ENCODE measurements at places on chromosomes 6 and 20.

DNA sequence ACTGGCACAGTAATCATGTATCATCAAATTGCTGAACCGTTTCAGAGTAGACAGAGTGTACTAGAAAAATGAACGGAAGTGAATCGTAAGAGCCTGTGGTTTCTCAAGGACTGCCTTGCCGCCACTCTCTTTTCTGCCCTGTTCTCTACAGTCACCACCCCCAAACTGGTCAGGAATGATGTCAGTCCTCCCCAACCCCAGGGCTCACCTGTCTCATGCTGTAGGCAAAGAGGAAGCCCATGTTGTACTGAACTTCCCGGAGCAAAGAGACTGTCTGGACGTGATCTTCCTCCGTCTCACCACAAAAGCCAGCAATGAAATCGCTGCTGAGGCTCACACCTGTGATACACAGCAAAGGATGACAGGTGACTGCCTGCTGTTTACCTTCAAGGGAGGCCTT lies 31.0 kb downstream of the CDK5RAP1 start:
- no peak for DNase-seq

- no peak for DNase-seq
Measured at GRCh38 chr6:86148586-86148985, 505.9 kb upstream of the SYNCRIP start.

DNA sequence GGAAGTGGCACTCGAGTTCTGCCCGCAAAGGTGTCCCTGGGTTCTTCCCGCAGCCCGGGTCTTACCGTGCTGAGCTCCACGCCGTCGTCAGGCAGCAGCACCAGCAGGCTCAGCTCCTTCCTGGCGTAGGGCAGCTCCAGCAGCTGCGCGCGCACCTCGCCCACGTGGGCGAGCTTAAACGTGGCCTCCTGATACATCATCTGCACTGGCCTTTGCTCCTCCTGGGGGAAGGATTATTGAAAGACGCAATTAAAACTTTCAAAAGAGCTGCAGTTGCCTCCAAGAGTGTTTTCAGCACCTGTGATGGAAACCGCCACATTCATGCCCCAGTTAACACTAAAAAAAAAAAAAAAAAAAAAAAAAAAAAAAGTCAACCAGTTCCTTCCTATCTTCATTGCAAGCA lies 11.3 kb downstream of the SERPINB9 start:
- no peak for DNase-seq

DNA sequence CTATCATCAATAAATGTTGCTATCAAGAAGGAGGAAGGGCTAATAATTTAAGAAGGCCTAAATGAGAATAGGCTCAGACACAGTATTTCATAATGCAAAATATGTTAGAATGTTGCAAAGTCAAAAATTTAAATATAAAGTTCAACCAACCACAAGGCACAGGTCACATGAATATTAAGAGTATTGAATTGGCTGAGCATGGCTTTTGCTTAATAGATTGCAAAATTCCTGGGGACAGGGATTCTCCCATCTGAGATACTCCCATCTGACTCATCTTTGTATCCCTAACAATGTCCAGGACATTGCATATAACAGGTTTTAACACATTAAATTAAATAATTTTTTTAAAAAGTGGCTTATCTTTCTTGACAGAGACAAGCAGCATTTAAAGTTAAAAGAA lies 32.9 kb upstream of the UTRN start:
- no peak for DNase-seq

- no peak for DNase-seq
Measured at GRCh38 chr6:5164092-5164491, 79.0 kb downstream of the PPP1R3G start.

DNA sequence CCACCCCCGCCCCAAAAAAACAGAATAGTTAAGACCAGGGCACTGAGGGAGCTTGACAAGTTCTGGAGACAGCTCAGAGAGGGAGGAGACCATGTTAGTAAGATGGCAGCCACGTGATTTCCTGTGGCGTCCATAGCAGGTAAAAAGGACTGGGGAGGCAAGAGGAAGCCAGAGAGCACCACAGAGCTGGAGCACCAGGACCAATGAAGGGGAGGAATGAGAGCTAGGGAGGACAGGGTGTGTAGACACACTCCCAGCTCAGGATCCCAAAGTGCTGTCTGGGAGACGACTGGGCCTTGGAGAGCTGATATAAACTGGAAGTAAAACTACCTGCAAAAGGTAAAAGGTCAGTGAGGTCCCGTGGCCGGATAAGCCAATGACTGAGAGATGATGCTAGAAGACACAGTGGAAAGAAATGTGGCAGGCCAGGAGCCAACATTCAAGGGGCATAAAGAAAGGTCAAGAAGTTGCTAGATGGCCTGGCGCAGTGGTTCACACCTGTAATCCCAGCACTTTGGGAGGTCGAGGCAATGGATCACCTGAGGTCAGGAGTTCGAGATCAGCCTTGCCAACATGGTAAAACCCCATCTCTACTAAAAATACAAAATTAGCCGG lies 39.0 kb downstream of the SLC23A2 start:
- no peak for DNase-seq

DNA sequence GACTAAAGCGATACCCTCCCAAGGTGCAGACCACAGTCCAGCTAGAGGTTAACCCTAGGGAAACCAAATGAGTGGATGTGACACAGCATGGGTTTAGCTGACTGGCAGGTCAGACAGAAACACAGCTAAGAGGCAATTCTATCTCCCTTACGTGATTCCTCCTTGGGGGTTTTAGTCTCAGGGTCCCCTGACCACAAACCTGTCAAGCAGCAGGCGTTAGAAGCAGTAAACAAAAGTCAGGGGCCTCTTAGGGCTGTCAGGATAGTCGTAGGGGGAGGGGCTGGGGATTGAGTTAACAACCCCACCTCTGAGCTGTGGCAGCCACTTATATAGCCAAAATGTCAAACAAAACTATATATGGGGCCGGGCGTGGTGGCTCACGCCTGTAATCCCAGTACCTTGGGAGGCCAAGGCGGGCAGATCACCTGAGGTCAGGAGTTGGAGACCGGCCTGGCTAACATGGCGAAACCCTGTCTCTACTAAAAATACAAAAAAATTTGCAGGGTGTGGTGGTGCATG lies 13.6 kb downstream of the KCNK5 start:
- no peak for DNase-seq

DNA sequence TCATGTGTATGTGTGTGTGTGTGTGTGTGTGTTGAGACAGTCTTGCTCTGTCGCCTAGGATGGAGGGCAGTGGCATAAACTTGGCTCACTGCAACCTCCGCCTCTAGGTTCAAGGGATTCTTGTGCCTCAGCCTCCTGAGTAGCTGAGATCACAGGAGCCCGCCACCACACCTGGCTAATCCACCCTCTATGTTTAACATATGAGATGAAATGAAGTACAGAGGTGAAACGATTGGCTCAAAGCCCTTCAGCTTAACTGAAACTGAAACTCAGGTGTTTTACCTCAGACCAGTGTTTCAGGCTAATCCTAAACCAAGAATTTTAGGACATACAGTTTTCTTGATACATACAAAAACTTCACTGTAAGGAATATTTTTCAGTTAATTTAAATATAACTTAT lies 167.3 kb downstream of the KCNQ5 start:
- DNase-seq, result no peak

DNA sequence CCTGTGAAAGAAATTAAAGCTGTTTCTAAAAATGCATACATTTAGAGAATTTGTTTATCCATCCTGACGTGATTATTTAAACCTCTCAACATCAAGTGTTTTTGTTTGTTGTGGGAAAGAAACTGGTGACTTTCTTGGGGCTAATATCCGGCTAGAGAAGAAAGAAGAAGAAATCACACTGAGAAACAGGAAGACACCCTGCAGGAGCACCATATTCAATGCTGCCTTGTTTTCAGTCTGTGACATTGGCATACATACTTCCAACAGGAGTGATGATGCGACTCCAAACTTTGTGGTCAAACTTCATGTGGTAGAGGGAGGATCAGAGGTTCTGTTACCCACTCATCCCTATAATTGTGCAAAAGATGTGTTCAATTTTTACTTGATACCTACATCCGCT lies 997.6 kb upstream of the CITED2 start:
- DNase-seq, result no peak

DNA sequence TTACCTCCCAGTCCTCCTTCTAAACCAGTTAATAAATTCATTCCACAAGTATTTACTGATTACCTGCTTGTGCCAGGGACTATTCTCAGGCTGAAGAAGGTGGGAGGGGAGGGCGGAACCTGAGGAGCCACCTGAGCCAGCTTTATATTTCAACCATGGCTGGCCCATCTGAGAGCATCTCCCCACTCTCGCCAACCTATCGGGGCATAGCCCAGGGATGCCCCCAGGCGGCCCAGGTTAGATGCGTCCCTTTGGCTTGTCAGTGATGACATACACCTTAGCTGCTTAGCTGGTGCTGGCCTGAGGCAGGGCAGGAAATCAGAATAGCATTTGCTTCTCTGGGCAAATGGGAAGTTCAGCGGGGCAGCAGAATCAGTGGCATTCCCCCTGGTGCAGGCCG lies 4.9 kb upstream of the AAR2 start:
- DNase-seq, result no peak

DNA sequence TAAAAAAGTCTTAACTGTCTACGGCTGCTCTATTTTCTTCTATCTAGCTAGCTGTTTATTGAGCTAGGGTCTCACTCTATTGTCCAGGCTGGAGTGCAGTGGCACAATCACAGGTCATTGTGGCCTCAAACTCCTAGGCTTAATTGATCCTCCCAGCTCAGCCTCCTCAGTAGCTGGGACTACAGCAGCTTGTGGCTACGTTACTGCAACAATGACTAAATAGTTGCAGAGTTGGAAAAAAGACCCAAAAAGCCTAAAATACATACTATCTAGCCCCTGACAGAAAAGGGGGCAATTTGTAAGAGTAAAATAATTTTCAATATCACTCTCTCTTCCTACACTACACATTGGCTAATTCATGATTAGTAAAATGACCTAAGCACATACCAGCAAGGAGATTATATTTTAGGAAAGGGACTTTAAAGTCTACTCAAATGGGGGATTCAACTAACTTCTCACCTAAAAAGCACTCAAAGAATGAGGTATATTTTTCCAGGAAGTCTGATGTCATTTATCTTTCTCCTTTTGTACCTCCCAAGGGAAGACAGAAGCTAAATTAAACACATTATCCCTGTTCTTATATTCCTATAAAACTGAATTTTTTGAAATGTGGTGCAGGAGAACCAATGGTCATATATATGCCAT lies 82.8 kb downstream of the ZMYND8 start:
- no peak for DNase-seq

DNA sequence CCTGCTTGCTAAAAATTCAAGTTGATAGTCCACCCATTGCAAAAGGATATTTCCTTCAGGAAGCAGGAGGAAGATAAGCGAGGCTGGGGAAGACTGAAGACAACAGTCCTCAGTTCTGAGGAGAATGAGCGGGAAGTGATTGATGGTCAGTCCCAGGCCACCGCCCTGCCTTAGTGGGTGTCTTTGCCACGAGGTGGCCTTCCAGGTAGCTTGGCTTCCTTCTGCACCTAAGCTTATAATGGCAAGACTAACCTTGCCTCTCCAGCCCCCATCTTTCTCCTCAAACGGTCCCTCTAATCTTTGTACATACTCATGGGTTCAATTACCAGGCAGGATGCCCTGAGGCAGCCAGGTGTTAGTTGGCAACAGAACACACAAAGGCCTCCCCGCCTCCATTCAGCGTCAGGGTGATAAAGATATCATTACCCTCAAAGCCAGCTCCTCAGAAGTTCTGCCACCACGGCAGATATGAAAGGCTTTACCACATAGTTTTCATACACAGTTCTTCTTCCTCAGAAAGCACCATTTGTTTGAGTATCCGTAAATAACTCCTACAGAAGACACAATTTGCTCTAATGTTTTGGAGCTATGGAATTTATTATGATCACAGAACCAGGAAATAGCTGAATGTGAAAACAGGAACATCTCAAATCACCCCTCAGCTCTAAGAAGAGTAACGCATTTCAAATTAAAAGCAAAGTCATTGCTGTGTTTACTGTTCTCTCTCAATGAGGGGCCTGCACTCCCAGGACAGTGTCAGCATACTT lies 249.4 kb downstream of the ATXN1 start:
- no peak for DNase-seq

DNA sequence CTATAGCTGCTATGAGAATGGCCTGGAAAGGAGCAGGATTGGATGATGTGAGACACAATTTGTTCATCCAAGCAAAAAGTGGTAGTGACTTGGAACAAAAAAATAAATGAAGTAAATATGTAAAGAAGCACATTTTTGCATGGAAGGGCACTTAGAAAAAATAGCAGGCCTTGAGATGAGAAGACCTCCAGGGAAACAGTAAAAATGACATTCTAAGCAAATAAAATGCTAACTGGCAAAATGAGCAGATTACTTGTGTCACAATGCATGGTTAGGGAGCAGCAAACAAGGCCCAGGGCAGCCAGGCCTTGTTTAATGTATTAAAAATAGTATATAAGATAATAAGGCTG lies 19.8 kb upstream of the COX7A2 start:
- DNase-seq, result no peak

GRCh38 chr6:41092421-41093140 lies 19.8 kb downstream of the NFYA start:
- DNase-seq, result no peak

GRCh38 chr6:53179961-53180651 lies 31.5 kb upstream of the GCM1 start:
- DNase-seq, result no peak

DNA sequence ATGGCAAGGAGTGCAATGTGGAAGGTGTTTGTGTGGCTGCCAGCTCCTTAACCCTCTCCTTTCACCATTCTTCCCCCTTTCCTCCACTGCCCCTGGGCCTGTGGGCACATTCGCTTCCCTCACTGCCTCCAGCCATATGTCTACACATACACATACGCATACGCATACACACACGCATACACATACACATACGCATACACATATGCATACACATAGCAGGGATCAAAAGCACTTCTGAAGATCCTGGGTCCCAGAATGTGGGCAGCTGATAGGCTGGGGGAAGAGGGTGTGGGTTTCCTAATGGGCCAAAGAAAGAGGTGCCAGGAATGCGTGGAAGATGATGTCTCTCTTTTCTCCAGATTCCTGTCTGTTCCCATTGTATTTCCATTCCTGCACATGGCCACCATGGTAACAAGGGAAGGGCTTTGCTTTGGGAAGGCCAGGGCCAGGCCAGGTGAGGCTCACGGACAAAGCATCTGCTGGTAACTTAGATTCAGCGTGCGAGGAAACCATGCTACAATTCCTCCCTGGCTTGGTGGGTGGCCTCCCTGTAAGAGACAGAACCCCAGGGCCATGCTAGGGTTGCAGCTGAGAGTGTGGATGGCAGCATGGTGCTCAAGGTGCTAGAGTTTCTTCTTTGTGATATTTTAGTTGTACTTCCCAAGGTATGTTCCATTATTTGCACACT lies 44.8 kb upstream of the GTSF1L start:
- no peak for DNase-seq

DNA sequence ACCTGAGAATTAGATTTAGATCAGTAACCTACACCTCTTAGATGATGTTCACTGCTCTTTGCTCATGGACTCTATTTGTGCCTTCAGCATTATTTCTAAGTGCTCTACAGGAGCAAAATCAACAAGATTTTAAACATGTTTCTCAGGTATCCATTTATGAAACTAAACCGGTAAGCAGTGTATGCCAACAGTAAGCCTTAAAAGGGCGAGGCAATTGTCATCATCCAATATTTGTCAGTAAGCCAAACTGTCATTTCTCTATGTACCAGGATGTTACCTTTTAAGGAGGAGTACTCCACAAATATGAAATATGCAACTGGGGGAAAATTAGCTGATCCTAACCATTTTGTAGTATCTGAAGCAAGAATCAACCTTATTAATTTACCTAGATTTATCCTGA lies 69.6 kb upstream of the ZNF184 start:
- no peak for DNase-seq

All from right renal pelvis (tissue), 4 donors.